ENCODE measurements at places on chromosomes 5 and 9.

DNA sequence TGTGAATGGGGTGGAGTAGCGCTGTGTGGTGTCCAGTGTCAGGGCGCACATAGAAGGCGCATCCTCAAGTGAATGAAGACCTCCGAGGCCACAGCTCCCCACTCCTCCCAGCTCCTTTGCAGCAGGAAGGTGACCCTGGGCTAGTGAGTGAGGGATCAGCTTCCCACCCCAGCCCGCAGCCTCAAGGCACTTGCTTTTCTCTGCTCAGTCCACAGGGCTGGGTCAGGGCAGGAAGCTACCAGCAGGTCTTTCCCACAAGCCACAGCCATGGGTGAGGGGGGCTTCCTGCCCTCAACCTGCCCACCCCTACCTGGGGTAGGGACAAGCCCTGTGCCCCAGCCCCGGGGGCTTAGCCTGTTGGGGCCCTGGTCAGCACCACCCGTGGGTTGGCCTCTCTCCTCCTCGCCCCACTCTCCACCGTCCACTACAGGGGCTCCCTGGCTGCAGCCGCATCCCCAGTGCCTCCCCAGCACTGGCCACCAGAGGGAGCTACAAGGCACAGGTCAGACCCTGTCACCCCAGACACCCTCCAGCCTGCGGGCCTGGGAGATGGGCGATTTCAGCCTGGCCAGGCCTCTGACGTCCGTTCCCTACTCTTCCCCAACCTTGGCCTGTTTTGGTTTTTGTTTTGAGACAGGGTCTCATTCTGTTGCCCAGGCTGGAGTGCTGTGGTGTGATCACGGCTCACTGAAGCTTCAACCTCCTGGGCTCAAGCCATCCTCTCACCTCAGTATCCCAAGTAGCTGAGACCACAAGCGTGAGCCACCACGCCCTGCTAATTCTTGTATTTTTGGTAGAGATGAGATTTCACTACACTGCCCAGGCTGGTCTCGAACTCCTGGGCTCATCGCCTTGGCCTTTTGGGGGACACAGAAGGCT lies 1.3 kb upstream of the ABCA2 start:
- DNase-seq, result peak; percentile 31

DNA sequence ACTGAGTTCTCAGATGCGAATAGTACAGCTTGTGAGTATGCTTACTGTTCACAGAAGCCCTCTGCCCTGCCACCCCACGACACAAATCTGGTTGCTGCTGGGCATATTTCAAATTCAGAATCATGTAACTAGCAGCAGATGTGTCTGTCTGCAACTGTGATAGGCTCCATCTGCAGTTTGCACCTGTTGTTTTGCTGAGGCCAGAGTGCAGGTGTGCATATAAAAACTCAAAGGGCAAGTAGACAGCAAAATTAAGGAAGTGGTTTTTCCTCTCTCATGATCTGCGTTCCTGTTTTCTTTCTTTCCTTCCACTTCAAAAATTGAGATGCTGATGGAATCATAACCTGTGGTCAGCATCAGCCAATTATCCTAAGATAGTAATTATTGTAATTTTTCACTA lies 1000.5 kb downstream of the PTPRD start:
- DNase-seq, result no peak

DNA sequence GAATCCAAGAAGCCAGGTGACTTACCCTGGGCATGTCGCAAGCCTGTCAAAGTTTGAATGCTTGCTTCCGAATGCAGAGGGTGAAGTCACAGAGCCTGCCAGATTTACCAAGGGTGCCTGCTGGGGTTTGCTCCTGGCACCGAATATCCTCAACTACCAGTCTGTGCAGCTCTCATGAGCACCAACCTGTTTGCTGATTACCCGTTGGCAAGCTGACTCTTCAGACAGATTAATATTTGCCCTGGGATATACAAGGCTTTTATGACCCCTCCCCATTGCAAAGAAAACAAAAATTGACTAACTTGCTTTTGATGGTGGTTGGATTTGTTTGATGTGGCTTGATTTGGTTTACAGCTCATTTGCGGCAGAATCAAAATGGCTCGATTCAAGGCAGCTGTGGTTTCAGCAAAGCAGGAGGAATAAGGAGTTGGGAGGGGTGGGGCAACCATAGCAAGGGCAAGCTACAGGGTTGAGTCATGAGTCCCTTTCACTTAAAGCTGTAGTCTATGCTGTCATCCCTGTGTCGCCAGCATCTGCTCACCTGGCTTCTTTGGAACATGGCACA lies 82.3 kb upstream of the AGXT2 start:
- DNase-seq, result peak; percentile 71

DNA sequence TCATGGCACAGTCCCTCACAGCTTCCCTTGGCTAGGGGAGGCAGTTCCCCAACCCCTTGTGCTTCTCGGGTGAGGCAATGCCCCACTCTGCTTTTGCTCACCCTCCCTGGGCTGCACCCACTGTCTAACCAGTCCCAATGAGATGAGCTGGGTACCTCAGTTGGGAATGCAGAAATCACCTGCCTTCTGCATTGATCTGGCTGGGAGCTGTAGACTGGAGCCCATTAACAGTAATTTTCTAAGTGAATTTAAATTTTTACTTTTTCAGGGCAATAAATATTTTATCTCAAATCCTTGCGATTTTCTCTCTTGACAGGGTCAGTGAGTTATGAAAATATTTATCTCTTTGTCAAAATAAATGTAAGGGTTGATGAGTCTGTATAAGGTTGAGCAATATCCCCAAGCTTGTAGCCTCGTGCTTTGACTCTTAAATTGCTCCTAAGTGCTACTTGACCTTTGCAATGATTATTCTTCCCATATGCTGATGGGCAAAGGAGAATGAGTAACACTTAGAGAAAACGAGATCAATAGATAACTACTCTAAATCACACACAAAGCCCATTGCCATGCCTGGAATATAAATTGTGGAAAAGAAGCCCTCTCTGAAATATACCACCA lies 82.1 kb upstream of the MOCS2 start:
- DNase-seq, result no peak

GRCh38 chr9:3586066-3586465 lies 60.3 kb upstream of the RFX3 start:
- DNase-seq, result no peak

- no peak for DNase-seq
These were observed 365.9 kb upstream of the SLC30A5 start for GRCh38 chr5:68727931-68728330.

- peak; percentile 99 for DNase-seq
These were observed 111.9 kb downstream of the NR6A1 start for GRCh38 chr9:124659099-124659659.

GRCh38 chr9:16309469-16310271 lies 560.8 kb downstream of the BNC2 start:
- DNase-seq, result peak; percentile 48

DNA sequence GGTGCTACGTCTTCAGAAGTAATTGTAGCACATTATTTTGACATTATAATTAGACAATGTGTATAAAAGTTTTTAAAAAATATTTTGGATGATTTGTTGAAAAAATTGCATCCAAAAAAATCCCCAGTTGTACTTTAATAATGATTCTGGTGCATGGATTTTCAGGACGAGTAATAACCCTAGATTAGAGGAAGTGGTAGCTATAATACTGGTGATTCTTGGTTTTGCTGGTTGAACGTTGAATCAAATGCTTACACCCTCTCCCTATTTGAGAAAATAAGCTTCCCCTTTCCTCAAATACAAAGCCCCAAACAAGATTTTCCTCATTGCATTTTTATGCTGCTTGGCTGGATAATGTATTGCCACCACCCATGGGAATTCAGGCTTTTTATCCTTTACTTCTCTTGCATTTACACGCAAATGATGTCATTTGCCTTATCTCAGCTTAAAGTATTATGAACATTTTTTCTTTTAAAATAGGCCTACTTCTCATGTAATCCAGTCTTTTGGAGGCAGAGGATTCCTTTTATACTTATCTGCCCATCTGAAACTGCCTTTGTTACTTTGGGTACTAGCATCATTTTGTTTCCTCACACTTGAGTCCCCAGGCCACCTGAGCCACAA lies 86.3 kb downstream of the UBE2R2 start:
- DNase-seq, result no peak

GRCh38 chr5:57072218-57072892 lies 101.5 kb upstream of the GPBP1 start:
- no peak for DNase-seq

DNA sequence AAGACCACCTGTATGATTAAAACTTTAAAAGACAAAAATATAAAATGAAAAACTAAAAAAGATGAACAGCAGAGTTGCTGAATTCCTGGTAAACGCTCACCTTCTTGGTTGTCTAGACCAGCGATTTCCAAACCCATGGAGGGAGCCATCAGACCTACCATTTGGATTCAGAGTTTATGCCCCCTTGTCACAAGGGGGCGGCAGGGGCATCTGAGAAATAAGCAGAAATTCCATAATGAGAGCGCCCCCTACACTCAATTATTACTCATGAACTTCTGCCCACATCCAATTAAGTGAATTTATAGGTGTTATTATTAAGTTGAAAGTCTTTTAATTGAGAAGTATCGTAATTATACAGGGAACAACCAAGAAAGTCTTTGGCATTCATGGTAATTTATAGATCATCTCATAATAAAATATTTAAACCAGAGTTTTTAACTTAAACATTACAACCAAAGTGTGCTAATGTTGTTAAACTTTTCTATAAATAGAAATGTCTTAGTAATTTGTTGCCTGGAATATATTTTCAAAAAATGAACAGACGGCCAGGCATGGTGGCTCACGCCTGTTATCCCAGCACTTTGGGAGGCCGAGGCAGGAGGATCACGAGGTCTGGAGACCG lies 35.2 kb upstream of the SPATA31C2 start:
- peak; percentile 79 for DNase-seq

GRCh38 chr5:172076761-172077244 lies 70.4 kb upstream of the FBXW11 start:
- peak; percentile 81 for DNase-seq

GRCh38 chr9:97705354-97705950 lies 8.3 kb upstream of the XPA start:
- no peak for DNase-seq

DNA sequence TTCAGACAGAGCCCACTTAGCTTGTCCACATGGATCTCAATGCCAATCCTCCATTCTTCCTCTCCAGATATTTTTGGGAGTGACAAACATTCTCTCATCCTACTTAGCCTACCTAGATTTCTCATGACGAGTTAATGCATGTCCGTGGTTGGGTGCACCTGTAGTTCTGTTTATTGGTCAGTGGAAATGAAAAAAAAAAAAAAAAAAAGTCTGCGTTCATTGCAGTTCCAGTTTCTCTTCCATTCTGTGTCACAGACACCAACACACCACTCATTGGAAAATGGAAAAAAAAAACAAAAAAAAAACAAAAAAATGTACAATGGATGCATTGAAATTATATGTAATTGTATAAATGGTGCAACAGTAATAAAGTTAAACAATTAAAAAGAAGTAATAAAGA lies 59.0 kb downstream of the BASP1 start:
- no peak for DNase-seq
